Stomach (tissue), 19 donors: ENCODE measurements at places on chromosomes 6 and 20. TPM values are rescaled to one million over a fixed set of nuclear protein-coding genes. Genes with fewer than 3 reads are reported as not detected.

Gene FKBP1C
- total RNA-seq, result not detected

Gene TNXB
- 408 TPM for total RNA-seq

Gene RAB32
- 4.6 TPM for total RNA-seq

Gene ARHGAP40
- 0.73 TPM for total RNA-seq

Gene ZNF165
- total RNA-seq, result 4.2 TPM

Gene TRIM10
- not detected for total RNA-seq

Gene MYLK4
- total RNA-seq, result not detected

Gene SAMD5
- total RNA-seq, result 19.1 TPM

Gene CTCFL
- not detected for total RNA-seq

Gene CABLES2
- 7.8 TPM for total RNA-seq

Gene CST8
- total RNA-seq, result not detected

Gene CTSZ
- 56.9 TPM for total RNA-seq

Gene GNAS-AS1
- 45.5 TPM for total RNA-seq

Gene ANKRD6
- 15.8 TPM for total RNA-seq

Gene L3MBTL1
- 18.4 TPM for total RNA-seq

Gene INSM1
- not detected for total RNA-seq

Gene CDKN1A
- total RNA-seq, result 116 TPM

Gene PTGIS
- 24.8 TPM for total RNA-seq

Gene PRSS16
- total RNA-seq, result 13.8 TPM

Gene RPS6KA2
- 85.2 TPM for total RNA-seq

Gene TMEM14A
- total RNA-seq, result 29.9 TPM

Gene ADAM33
- total RNA-seq, result 26.8 TPM

Gene CD164
- total RNA-seq, result 453 TPM

Gene HLA-DRB5
- not detected for total RNA-seq

Gene HS3ST5
- total RNA-seq, result not detected

Gene DEFB124
- total RNA-seq, result not detected

Gene LINC00237
- total RNA-seq, result not detected

Gene CNR1
- 12.8 TPM for total RNA-seq

Gene MDC1
- total RNA-seq, result 99.2 TPM

Gene HLA-E
- total RNA-seq, result 566 TPM

Gene PARD6B
- total RNA-seq, result 15.2 TPM

Gene LAMA2
- 43.3 TPM for total RNA-seq

Gene SLC2A10
- 52.7 TPM for total RNA-seq

Gene LCA5
- total RNA-seq, result 9.5 TPM

Gene ZBP1
- not detected for total RNA-seq

Gene KHDC1L
- total RNA-seq, result not detected

Gene CLVS2
- not detected for total RNA-seq

Gene WFDC2
- total RNA-seq, result 82.8 TPM

Gene RAET1L
- total RNA-seq, result not detected

Gene FGD2
- 31.5 TPM for total RNA-seq

Gene SCAND1
- total RNA-seq, result 118 TPM

Gene RBPJL
- total RNA-seq, result not detected

Gene NHSL1
- total RNA-seq, result 44.6 TPM

Gene PAK5
- total RNA-seq, result 0.58 TPM

Gene ZC2HC1B
- not detected for total RNA-seq

Gene ZNF341
- 1.3 TPM for total RNA-seq

Gene HFE
- 8.2 TPM for total RNA-seq

Gene HLA-DQB1
- total RNA-seq, result 4.5 TPM

Gene HTR1B
- total RNA-seq, result 2.3 TPM

Gene HUS1B
- total RNA-seq, result 2.9 TPM
